Putamen (tissue), 1 donor: ENCODE measurements at places on chromosomes 3 and 15.

- no peak for DNase-seq
These were observed 1245.3 kb downstream of the ROBO2 start for GRCh38 chr3:78285032-78285728.

GRCh38 chr3:102682741-102683140, 247.9 kb downstream of the ZPLD1 start:
- DNase-seq: no peak

DNA sequence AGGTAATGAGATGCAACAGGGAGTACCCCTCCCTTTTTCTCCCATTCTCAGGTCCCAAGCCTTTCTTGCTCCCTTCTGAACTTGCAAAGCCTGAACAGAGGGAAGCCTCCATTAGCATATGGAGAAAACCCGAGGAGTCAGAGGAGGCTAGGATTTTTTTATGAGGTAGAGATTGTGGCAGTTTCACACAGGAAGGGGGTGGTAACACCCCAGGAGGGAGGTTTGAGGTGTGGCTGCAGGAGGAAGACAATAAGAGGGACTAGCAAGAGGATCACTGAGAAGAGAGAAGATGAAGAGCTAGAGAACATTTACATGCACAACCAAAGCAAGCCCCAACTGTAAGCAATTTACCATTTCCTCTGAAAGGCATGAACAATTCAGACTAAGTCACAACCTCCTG, 322.7 kb downstream of the SV2B start:
- DNase-seq: no peak

DNA sequence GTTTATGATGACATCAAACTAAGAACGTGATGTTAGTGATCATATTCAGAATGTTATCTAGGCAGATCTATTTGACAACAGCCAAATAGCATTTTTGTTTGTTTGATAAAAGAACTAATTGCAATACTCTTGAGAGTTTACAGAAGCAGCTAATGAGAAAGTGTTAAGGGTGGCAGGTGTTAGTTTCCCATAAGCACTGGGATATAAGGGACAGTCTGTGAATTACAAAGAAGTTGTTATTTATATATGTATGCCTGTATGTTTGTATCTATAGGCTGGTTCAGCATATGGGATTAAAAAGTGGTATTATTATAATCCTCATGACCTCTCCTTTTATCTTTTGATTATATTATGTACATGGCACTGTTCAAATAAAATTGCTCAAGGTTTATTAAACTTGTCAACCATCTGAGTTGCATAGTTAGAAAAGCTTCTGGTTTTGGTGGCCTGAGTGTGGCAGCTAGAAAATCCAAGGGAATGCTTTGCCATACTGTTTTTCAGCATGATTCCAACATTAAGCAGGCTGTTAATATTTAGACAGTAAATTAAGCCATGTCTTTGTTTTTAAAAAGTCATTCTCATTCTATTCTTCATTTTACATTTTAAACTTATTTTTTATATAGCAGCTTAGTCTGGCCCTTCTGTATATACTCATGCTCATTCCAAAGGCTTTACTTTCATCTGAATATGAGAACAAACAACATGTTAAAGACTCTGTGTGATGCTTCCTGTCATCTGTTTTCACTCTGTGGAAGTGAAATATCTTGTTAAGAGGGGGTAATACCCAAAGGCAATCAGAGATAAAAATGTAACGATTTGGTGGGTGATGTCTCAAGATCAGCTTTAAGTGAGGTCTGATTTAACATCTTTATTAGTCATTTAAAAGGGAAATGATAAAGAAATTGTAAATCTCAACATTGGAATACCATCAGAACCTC, 13.1 kb downstream of the ROBO2 start:
- no peak for DNase-seq

- DNase-seq: no peak
These were observed 160.9 kb upstream of the MME start for GRCh38 chr3:154919226-154919625.

GRCh38 chr15:25727116-25727515, 136.0 kb downstream of the ATP10A start:
- DNase-seq: no peak

DNA sequence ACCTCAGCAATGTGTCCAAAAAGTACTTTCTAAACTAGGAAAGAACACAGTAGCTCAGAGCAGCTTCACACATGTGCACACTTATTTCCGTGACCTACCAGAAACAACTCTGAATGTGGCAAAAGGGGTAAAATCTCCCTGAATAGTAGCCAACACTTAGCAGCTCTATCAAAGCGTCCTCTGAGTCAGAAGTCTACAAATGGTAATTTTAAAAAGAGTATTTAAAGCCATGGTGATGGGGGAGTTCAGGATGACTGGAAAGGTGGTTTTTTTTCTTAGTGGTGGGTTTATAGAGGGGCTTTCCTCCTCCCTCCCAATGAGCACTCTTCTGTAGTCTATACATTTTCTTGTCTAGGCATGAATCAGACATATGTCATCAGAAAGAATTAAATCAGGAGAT, 223.8 kb upstream of the PRICKLE2 start:
- DNase-seq: no peak

GRCh38 chr3:78101384-78101783, 1061.5 kb downstream of the ROBO2 start:
- no peak for DNase-seq

- DNase-seq: no peak
These were observed 65.8 kb upstream of the CACNA2D3 start for GRCh38 chr3:54056521-54056920.

DNA sequence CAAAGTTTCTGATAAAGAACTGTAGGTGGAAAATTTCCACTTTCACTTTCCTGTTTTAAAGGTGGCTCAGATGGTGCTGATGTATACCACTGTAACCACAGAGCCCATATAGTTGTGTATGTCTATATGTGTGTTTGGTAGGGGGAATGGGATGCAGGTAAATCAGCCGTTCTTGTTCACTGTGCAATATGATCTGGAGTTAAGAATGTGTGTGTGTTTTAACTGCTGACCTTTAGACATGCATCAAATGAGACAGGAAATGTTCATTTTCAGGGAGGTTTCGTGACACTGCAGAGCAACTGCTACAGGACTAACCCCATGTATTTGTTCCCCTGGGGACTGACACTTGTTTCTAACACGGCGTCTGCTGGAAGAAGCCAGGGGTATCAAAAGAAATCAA, 180.5 kb downstream of the TAFA4 start:
- DNase-seq: no peak

DNA sequence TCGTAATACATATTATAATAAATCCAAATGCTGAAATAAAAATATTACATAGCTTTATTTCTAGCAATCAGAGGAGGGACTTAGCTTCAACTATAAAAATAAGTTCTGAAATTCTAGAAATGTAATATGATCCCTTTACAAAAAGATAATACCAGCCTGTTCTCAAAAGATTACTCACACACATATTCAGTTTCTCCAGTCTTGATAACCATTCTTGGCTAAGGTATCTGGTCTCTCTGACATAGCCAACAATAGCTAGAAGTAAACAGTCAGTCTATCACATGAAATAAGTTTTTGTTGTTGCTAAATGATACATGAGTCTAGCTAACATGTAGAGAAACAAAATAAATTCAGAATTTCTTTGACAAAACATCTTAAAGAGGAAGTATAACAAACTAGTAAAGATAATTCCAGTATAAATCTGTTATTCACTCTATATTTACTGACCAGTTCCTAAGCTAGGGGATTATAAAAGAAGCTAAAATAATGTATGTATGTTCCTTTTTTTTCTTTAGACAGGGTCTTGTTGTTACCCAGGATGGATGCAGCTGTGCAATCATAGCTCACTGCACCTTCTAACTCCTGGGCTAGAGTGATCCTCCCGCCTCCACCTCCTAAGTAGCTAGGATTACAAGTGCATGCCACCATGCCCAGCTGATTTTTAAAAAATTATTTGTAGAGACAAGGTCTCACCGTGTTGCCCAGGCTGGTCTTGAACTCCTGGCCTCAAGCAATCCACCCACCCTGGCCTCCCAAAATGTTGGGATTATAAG, 170.6 kb downstream of the TBL1XR1 start:
- DNase-seq: no peak

GRCh38 chr15:85762756-85763127, 32.0 kb downstream of the KLHL25 start:
- no peak for DNase-seq
